ENCODE measurements at places on chromosomes 12 and 14.

- no peak for DNase-seq
Measured at GRCh38 chr12:102920271-102920670, 3.2 kb upstream of the PAH start.

- no peak for DNase-seq
Measured at GRCh38 chr12:78208092-78208491, 377.4 kb downstream of the NAV3 start.

- no peak for DNase-seq
Measured at GRCh38 chr14:63855281-63855680, 2.5 kb downstream of the SYNE2 start.

DNA sequence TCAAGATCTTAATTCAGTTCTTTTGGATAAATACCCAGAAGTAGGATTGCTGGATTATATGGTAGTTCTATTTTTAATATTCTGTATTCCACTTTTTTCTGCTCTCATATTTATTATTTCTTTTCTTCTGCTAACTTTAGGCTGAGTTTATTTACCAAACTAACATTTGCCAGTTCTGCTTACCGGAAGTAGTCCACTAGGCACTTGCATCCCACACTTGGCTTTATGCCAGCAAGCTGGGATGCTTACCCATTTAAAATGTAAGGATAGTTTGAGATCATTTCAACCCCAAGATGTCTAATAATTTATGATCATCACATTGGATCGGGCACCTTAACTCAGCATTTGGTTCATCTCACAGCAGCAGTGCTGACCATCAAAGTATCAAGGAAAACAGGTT lies 96.8 kb downstream of the PIK3C2G start:
- DNase-seq = no peak

GRCh38 chr12:11895421-11896078 lies 175.2 kb upstream of the BCL2L14 start:
- peak; percentile 77 for DNase-seq

DNA sequence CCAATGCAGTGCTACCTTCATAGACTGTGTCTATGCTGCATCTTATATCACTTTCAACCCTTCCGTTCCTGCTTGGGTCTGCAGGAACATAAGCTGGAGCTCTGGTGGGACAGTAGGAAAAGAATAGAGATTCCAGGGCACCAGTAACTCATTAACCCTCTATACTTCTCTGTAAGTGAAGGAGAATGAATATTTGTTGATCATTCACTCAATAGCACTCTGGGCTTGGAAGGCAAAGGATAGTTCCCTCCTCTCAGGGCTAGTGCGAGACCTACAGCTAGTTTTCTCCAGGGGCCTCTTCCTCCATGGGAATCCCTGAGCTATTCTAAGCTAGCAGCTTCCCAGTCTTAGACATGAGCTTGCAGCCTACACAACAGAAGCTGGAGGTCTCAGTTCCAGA lies 84.7 kb downstream of the BMP4 start:
- DNase-seq = no peak

GRCh38 chr14:33342299-33342974 lies 403.8 kb downstream of the NPAS3 start:
- DNase-seq = no peak

- DNase-seq = no peak
Measured at GRCh38 chr12:6303071-6303470, 7.4 kb upstream of the PLEKHG6 start.

DNA sequence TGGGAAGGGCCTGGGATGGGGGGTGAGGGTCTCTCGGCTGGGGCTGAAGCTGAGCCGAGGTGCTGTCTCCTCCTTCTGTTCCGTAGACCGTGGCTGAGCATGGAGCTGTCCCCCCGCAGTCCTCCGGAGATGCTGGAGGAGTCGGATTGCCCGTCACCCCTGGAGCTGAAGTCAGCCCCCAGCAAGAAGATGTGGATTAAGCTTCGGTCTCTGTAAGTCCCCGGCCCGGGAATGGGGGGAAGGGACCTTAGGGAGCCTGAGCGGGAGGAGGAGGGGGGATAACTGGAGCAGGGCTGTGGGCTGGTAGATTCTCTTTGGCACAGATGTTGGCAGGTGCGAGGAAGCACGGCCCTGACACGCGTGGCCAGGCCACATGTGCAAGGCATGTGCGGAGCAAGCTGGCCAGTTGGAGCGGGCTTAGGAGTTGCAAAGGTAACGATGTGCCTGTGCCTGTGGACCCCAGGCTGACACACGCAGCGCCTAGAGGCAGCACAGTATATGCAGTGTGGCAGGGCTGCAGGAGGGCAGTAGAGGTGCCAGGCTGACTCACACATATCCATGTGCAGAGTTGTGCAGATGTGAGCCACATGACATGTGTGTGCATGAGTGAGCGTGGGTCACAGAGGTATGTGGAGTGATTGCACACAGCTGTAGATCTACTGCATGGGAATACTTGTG lies 512 bp downstream of the PDE1B start:
- peak; percentile 5 for DNase-seq

- DNase-seq = no peak
Measured at GRCh38 chr14:74190927-74191575, 48.2 kb upstream of the VSX2 start.

GRCh38 chr14:90440592-90440991 lies 43.8 kb downstream of the CALM1 start:
- DNase-seq = no peak

DNA sequence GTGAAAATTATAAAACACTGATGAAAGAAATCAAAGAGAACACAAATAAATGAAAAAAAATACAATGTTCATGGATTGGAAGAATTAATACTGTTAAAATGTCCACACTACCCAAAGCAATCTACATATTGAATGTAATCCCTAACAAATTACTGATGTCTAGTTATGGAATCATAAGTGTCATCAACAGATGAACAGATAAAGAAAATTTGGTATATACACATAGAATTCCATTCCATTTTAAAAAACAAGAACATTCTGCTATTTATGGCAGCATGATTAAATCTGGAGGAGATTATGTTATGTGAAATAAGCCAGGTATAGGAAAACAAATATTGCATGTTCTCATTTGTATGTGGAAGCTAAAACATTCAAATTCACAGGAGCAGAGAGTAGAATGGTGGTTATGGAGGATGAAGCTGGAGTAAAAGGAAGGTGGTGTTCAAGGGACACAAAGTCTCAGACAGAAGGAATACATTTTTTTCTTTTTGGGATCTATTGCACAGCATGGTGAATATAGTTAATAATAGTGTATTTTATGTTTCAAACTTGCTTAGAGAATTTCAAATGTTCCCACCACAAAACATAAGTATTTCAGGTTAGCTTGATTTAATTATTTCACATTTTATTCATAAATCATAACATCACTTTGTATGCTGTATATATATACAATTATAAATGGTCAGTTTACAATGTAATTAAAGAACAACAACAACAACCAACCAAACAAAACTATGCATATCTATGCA lies 28.5 kb downstream of the A2M start:
- DNase-seq = no peak

GRCh38 chr14:99966912-99967311 lies 98.3 kb upstream of the EVL start:
- no peak for DNase-seq

DNA sequence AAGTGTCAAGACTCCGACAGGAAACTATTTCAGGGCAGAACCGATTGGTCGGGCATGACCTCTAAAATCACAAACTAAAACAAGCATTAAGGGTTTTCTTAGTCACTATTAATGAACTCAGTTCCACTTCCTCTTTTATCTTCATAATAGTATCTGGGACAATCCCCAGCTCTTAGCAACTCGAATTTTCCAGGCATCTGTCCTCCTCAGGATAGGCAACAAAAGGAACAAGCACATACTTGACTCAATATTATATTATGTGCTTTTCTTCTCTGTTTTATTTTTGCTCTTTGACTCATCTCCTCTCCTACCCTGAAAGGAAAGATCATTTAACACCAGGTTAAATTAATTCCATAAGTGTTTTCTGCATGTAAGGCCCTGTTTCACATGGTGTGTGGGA lies 638.3 kb upstream of the TBX3 start:
- DNase-seq = no peak

DNA sequence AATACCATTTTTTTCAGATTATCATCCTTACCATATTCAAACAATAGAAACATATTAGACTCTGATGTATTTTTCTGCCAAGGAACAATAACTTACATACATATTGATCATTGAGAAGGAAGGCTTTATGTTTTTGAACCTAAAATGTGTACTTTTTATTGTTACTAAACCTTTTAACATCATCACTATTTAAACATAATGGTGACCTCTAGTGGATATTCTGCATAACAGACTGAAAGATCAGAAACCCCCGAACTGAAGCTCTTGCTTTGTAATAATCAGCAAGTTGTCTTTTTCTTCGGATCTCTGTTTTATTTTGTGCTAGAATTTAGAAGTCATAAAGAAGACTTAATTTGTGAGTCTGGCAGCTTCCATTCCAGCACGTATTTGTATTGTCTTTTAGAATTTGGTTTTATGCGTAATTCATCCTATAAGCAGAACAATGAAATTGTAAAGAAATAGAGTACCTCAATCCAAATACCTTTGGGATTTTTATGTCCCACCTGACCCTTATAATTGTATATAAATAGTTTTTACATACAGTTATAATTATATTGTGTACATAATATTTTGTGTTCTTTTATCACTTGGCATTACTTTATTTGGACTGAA lies 125.9 kb upstream of the ATF1 start:
- peak; percentile 35 for DNase-seq

DNA sequence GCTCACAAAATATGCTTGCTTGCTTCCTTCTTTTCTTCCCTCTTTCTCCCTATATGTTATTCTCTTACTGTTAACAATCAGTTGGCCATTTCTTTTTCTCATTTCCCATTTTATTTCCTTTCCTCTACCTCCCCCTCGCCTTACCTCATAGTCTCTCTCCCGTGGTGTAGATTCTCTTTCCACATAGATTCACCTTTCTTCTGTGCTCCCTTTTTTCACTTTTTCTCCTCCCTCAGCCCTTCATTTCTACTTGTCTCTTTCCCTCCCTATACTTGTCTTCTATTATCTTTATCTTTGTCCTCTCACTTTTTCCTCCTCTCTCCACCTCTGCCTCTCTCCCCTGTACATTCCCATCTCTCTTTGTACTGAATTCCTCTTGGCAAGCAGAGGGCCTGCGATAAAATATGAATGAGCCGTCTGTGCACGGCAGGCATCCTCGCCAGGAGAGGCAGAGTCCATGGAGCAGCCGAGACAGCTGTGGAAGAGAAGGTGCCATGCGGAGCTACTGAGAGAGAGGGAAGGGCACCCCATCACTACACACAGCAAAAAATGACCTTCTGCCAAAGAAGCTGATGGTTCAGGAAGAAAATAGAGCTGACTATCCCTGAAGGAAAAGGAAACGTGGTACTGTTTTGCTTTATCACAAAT lies 12.1 kb downstream of the C14orf93 start:
- no peak for DNase-seq

DNA sequence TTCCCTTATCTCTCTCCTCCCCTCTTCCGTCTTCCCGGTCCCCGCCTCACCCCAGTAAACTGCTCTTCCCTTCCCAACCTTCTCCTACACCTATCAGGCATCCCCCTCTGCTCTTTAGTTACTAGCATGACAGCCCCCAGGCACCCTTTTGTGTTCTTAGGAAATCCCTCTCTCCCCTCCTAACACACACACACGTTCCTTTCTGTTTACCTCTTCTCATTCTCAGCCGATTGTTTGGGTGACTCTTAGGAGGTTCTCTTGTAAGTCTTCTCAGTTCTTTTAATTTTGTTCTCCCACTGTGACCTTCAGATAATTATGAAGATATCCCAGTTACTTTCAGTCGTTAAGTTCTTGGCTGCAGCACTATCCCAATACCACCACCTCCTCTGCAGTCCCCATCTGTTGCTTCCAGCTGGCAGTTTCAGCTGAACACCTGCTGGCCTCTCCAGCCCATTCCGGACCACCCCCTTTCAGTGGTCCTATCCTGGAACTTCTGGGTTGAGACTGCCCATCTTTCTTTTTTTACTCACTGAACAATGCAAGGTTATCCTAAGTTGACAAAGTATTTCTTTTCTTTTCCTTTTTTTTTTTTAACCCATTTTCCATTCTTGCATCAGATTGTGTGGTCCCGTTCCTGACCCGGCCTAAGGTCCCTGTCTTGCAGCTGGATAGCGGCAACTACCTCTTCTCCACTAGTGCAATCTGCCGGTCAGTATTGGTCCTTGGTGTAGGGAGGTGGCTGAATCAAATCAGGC lies 711 bp downstream of the MARS1 start:
- no peak for DNase-seq

- peak; percentile 42 for DNase-seq
Measured at GRCh38 chr12:26845057-26845666, 12.2 kb upstream of the ITPR2 start.

- DNase-seq = no peak
Measured at GRCh38 chr12:34335819-34336262, 313.5 kb downstream of the ALG10 start.

DNA sequence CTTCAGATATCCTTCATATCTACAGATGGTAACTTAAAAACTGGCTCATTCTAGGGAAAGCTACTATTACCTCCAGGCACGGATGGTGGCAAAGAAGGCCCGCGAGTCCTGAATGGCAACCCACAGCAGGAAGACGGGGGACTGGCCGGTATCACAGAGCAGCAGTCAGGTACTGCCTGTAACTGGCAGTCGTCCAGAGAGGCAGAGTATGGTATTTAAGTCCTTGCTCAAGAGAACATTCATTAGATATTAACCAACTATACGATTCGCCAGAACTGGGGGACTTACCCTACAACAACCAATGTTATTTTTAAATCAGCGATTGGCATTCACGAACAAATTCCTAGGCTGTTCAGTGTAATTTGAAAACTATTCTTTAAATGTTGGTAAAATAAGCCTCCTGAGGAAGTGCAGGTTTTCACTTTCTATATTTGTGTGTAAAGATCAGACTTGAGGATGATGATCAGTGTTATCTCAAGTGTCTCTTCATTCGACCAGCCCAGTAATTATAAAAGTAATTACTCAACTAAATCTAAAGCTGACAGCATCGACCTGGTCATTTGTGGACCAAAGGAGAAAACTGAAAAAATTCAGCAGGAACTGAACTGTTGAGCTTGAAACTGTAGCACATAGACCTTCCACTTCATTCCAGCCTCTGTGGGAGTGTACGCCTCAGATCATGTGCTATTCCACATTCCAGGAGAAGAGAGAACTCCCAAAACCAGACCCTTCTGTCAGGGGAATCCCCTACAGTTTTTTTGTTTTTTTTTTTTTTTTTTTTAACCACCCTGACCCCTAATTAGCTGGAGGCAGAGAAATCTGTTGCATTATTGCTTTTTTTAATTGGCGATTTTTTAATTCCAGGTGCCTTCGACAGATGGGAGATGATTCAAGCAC lies 75.6 kb downstream of the ESR2 start:
- no peak for DNase-seq

- DNase-seq = no peak
Measured at GRCh38 chr12:70686299-70686698, 49.1 kb upstream of the PTPRB start.

Measured in inflammatory macrophage (primary cell).